ENCODE measurements at places on chromosomes 16 and 17.

- no peak for DNase-seq
Observed at GRCh38 chr16:55811811-55812210, 21.1 kb downstream of the CES1 start.

- DNase-seq, result no peak
Observed at GRCh38 chr17:80990921-80991644, 558 bp upstream of the CHMP6 start.

- DNase-seq, result no peak
Observed at GRCh38 chr17:71032746-71033273, 863.5 kb downstream of the KCNJ2 start.

DNA sequence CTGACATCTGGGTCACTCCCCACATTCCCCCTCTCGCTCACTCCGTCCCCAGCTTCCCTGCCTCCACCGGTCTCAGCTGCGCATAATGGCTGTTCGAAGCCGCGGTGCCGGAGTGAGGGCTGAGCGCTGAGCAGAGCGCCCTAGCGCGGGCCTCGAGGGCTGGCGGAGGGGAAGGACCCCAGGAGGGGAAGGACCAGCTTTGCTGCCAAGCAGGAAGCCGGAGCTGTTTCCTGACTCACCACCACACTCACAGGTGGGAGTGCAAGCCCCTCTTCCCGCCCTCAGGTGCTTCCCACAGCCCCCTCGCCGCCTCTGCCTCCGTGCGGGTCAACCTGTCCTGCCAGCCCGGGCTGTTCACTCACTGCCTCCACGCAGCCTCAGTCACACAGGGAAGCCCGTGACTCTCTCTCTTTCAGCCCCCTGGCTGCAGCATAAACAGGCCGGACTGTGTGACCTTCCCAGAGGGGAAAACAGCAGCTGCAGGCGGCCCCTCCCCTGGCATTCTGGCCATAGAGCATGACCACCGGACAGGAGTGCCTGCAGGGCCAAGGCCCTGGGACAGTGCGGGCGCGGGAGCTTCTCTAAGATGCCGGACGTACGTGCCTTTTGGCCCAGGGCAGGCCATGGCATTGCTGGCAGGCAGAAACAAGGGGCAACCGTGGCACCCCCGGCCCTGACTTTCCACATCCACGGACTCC, 23.7 kb downstream of the SLC43A2 start:
- no peak for DNase-seq

GRCh38 chr17:33949100-33949499, 306.0 kb upstream of the CCL2 start:
- no peak for DNase-seq

DNA sequence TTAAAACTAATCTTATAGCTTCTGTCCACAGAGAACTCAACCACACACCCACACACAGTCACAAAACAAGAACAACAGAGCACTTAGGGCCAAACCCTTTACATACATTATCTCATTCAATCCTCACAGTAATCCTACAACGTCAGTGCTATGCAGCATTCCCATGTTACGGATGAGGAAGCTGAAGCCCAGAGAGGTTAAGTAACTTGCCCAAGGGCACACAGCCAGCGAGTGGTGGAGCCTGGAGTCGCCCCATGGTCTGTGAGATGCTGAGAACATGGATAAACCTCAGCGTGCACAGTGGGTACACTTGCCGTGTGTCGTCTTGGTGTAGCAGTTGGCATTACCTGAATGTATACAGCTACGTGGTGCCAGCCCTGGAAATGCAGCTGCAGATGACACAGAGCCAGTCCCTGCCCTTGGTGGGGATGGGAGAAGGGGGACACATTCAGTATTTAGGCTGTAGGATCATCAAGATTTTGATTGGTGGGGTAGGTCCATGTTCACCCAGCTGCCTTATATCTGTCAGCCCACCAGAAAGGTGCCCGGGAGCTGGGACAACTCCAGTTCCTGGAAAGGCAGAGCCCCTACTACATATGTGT, 177.0 kb downstream of the IRF8 start:
- DNase-seq, result peak; percentile 47

GRCh38 chr17:48330887-48331286, 99.1 kb downstream of the SKAP1 start:
- DNase-seq, result no peak

DNA sequence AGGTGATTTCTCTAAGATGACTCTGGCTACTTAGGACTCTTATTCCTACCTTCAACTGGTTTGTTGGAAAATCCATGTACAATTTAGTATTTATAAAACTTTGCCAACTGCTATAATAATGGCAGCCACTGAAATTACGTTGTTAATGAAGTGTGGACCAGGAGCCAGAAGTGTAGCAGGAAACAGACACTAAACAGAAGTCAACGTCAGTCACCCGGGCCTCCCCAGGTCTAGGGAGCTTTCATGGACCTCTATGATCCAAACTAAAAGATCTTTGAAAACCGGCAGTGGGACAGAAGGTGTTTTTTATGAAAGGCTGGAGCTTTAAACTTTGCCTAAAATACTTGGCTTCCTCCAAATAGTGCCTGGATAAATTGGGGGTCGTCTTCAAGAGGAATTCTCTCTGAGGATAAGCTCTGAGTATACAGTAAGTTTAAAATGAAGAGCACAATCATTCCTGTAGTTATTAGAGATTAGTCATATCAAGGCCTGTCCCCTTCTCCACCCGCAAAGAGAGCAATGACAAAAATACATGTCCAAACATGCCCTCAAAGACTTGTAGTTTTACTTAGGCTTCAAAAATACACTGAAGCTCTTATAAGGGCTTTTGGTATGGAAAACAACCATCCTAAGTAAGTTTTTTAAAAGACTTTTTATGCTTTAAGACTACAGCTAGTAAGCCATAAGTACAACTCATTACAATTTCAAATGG, 34.6 kb downstream of the DCUN1D3 start:
- DNase-seq, result no peak

DNA sequence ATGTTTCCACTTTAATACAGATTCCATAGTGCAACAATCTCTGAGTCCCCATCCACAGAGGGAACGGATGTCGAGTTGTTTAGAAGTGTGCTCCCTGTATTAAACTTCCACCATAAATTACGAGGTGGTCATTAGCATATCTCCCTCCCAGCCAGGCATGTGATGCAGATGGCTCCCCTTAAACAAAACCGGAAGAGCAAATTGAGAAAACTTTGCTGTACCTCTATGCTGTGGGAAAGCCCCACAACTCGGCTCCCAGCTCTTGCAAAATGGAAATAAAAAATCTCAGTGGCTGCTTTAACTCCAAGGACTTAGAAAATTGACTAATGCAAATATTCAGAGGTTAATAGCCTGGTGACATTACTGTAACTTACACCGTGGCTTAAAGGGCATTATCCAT, 290.9 kb downstream of the MAF start:
- DNase-seq, result no peak

- DNase-seq, result no peak
Observed at GRCh38 chr16:26464576-26465266, 602.0 kb upstream of the C16orf82 start.

GRCh38 chr17:4833941-4834680, 971 bp downstream of the MINK1 start:
- DNase-seq, result no peak

Data from chondrocyte (in vitro differentiated cells).